ENCODE measurements at places on chromosomes 16 and 17. TPM values are rescaled to one million over a fixed set of nuclear protein-coding genes. Genes with fewer than 3 reads are reported as not detected.

The NEURL4 gene
- 22.2 TPM for polyA plus RNA-seq

DNA sequence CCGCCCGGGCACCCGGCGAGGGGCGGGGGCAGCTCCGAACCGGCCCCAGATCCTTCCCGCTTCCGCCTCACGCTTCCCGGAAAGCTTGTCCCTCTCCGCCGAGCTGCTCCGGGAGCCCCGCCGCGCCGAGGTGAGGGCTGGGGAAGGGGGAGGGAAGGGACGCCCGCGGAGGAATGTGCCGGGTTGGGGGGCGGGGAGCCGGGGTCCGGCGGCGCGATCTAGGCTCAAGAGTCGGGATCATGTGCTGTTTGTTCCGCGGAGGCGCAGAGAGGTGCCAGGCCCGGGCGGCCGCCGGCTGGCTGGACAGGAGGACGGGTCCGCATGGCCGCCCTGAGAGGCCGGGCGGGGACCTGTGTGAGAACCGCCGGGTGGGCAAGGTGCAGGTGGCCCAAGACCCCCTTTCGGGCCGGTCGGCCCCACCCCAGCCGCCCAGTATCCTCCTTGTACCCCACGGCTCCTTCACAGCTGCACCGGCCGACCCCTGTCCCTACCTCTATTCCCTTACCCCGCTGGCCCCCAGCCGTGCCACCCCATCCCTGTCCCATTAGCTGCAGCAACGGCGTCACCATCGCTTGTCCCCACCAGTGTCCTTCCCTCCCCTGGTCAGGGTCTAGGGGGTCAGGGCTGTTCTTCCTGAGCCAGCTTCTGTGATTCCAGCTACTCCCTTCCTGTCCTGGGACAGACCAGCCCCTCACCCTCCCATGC, 429 bp downstream of the KIF1C start:
- peak overlapping the region; percentile 99 for H3K4me3 ChIP-seq
- peak; percentile 91 for DNase-seq
- peaks cover 25% of the 10 kb centered on the region for H3K36me3 ChIP-seq
- H3K4me1 ChIP-seq = peaks cover 37% of the 10 kb centered on the region

GRCh38 chr16:11091021-11091785, 146.8 kb downstream of the CLEC16A start:
- no peak overlapping the region for H3K27ac ChIP-seq
- H3K27me3 ChIP-seq = no peaks in the 10 kb centered on the region
- no peaks in the 10 kb centered on the region for H3K36me3 ChIP-seq
- no peak for DNase-seq
- peaks cover 29% of the 10 kb centered on the region for H3K4me1 ChIP-seq

DNA sequence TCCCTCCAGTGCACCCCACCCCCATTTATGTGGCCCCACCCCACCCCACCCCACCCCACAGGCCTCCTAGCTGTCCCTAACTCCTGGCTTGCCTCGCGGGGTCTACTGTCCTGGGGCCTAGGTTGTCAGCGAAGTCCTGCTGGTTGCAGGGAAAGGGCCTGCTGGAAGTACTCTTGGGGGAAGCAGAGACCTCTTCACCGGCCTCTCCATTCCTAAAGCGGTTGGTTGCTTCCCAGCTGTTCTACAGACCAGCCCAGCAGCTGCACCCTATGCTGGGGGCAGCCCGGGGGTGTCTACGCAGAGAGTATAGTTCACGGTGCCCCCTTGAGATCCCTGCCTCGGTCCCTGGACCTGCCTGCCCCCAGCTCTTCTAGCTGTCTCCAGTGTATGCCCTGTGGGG, 56.2 kb downstream of the BAIAP2 start:
- no peak overlapping the region for H3K4me3 ChIP-seq
- H3K36me3 ChIP-seq = peaks cover 27% of the 10 kb centered on the region
- peaks cover 46% of the 10 kb centered on the region for H3K4me1 ChIP-seq
- peak overlapping the region; percentile 15 for H3K27ac ChIP-seq

- H3K4me1 ChIP-seq = no peaks in the 10 kb centered on the region
- no peaks in the 10 kb centered on the region for H3K27me3 ChIP-seq
- H3K4me3 ChIP-seq = no peak overlapping the region
These were observed 81.9 kb downstream of the CA4 start for GRCh38 chr17:60231691-60232090.

Data from left lung (tissue), 14 donors.